ENCODE measurements at places on chromosomes 2 and 18. TPM values are rescaled to one million over a fixed set of nuclear protein-coding genes. Genes with fewer than 3 reads are reported as not detected.

The SP140 gene
- total RNA-seq = not detected

DNA sequence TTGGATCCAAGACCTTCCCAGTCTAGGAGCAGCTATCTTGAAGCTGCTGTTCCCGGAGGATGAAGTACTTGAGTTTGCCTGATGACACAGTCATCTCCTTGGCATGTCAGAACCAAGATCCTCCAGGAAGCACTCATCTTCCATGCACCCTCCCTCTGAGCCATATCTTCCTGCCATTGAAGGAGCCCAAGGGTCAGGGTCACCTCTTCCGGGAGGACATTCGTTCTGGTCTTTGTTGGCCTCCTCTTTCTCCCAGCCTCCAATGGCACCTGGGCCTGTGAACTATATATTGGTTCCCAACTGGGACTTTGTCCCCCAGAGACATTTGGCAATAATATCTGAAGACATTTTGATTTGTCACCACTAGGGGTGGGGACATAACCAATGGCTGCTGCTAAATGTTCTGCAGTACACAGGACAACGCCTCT, 4.2 kb upstream of the MYO7B start:
- peak; percentile 70 for DNase-seq

GRCh38 chr18:14124689-14125088, 7.5 kb downstream of the ZNF519 start:
- DNase-seq = no peak

The FOXD4L1 gene
- total RNA-seq = 0.13 TPM

- DNase-seq = no peak
Observed at GRCh38 chr18:64082054-64082453, 66.8 kb downstream of the LINC00305 start.

Data from bronchial epithelial cell (primary cell).